ENCODE measurements at places on chromosomes 7 and 10. TPM values are rescaled to one million over a fixed set of nuclear protein-coding genes. Genes with fewer than 3 reads are reported as not detected.

FOXI2 gene
- total RNA-seq = not detected

HMX3 gene
- total RNA-seq = not detected

PCLO gene
- 1.1 TPM for total RNA-seq

OR2A7 gene
- total RNA-seq = not detected

HMX2 gene
- not detected for total RNA-seq

MOGAT3 gene
- total RNA-seq = not detected

CALD1 gene
- total RNA-seq = 153 TPM

MGAM2 gene
- not detected for total RNA-seq

MTERF1 gene
- 12.0 TPM for total RNA-seq

SPDYE6 gene
- total RNA-seq = not detected

OR2A42 gene
- total RNA-seq = not detected

HOXA5 gene
- total RNA-seq = 4.8 TPM
